ENCODE measurements at places on chromosomes 16 and 17.

DNA sequence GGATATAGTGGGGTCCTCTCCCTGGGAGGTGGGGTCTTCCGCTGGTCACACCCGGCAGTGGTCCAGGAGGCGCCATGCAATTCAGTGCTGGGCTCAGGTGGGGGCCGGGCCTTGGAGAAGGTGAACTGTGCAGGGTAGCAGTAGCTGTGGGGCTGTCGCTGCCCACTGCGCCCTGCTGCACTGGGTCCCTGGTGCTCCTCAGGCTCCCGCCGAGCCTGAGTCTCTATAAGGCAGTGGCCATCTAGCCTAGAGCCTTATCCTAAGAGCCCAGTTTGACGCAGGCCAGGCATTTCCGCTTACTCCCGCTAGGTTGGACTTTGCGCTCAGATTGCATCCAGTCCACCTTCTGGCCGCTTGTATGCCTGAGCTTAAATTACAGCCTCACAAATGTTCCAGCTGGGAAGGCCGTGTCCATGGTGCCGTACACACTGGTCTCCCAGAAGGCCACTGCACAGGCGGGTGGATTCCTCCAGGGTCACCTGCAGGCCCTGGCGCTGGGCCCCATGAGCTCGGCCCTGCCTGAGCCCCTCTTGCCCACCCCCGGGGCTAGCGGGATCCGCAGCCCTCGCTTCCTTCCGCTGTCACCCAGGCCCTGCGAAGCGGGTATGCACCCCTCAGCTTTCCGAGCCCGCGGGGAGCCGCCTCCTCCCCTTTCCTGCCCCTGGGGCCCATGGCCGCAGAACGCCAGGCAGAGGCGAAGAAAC, 1762.2 kb downstream of the TP53TG3F start:
- no peak for DNase-seq

DNA sequence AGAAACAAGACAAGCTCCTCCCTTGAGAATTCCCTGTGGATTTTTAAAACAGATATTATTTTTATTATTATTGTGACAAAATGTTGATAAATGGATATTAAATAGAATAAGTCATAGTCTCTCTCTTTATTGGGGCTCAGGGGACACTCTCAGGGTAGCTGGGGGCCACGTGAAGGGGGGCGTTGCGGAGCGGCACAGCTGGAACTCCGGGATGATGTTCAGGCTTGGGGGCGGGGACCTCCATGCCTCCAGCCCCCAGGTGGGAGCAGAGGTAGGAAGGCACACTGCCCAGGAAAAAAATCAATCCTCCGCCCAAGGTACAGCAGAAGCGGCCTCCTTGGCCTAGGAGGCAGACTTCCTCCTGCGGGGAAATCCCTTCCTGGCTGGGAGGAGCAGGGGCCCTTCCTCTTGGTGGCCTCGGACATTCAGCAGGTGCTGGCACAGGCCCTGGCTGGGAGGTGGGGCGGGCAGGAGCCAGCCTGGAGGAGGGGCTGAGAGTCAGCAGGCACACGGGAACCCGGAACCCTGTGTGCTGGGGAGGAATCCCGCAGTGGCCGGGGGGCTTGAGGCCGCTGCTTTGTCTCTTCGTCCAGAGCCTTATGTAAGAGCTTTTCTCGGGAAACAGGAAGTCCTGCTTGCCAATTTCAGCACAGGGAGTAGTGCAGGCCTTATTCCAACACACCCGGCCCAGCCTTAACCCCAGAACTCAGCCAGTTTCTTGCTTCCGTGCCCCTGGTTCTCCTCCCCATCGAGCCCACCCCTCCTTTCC, 591 bp upstream of the TNFSF13 start:
- no peak for DNase-seq

DNA sequence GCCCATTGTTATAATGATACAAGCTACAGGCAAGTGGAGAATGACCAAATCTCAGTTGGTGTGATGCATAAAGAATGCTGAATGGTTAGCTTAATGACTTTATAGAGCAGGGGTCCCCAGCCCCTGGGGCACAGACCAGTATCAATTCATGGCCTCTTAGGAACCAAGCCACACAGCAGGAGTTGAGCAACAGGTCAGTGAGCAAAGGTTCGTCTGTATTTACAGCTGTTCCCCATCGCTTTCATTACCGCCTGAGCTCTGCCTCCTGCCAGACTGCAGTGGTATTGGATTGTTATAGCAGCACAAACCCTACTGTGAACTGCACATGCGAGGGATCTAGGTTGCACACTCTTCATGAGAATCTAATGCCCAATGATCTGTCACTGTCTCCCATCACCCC, 114.0 kb upstream of the ZFHX3 start:
- DNase-seq, result no peak

DNA sequence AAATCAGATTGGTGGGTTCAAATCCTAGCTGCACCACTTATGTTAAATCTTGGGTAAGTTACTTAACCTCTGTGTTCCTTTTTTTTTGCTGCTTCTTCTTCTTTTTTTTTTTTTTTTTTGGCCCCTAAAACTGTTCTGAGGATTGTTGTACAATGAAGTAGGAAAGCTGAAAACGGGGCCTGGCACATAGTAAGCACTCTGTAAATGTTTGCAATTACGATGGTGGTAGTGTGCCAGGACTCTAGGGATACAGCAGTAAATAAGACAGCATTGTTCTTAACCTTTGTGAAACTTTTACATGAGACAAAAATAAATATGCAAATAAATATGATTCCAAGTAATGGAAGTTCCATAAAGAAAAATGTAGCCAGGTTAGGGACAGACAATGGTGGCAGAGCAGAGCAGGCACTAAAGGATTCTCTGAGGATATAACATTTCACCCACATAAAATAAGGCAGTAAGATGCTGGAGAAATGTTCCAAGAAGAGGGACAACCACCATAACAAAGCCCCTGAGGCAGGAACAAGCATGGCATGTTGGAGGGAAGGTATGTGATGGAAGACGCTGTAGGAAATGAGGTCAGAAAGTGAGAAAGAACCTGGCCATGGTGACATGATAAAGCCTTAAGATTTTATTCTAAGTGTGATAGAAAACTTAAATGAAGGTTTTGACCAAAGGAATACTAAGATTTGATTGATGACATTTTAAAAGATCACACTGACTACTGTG, 127.3 kb downstream of the NLK start:
- no peak for DNase-seq

- DNase-seq, result no peak
These were observed 41.6 kb upstream of the HNF1B start for GRCh38 chr17:37786481-37786880.

- no peak for DNase-seq
These were observed 370.8 kb downstream of the SEC14L1 start for GRCh38 chr17:77511514-77512061.

DNA sequence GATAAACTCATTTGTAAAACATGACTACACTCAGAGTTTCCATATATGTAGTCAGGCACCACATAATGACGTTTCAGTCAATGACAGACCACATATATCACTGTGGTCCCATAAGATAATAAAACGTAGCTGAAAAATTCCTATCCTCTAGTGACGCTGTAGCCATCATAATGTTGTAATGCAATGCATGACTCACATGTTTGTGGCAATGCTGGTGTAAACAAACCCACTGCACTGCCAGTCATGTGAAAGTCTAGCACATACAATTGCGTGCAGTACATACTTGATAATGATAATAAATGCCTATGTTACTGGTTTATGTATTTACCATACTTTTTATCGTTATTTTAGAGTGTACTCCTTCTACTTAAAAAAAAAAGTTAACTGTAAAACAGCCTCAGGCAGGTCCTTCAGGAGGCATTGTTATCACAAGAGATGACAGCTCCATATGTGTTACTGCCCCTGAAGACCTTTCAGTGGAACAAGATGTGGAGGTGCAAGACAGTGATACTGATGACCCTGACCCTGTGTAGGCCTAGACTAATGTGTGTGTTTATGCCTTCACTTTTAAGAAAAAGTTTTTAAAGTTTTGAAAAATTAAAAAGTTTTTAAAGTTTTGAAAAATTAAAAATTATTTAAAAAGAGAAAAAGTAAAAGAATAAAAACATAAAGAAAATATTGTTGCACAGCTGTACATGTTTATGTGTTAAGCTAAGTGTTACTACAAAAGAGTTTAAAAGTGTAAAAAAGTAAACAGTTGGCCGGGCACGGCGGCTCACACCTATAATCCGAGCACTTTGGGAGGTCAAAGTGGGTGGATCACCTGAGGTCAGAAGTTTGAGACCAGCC, 9.0 kb downstream of the STAT5B start:
- peak; percentile 38 for DNase-seq

GRCh38 chr17:20120836-20121235, 111.7 kb downstream of the SPECC1 start:
- DNase-seq, result no peak

DNA sequence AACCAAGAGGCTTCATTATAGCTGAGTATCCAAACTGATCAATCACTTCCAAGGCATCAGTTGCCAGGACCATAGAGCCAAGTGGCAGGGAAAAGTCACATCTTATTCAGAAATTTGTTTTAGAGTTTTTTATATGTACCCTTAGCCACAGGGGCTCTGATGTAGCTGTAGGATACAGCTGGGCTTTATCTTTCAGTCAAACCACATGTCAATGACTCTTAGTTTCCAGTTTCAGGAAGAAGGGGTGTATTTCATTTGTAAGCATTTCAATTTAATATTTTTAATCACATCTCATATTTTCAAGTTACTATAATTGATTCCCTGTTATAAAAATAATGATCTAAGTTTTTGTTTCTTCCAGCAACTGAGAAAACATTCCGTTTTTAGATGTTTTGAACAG, 2.9 kb upstream of the FLCN start:
- DNase-seq, result no peak

DNA sequence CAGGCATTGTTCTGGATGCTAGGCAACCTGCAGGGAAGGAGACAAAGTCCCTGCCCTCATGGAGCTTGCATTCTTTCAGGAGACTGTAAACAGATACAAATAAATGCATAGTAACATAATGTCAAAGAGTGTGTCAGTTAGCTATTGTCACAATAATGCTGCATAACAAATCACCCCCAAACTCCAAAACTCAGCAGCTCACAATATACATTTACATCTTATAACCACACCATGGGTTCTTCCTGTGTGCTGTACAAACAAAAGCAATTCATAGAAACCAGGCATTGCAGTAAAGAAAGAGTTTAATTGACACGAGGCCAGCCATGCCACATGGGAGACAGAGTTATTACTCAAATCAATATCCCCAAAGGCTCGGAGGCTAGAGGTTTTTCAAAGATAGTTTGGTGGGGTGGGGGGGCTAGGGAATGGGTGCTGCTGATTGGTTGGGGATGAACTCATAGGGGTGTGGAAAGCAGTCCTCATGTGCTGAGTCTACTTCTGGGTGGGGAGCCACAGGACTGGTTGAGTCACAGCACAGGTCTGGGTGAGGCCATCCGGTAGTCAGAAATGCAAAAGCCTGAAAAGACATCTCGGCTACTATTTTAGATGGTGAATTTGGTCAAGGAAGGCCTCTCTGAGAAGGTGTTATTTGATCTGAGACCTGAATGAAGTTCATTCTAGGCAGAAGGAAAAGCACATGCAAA, 79.0 kb downstream of the GPRC5B start:
- no peak for DNase-seq

GRCh38 chr17:61410141-61411010, 10.7 kb downstream of the TBX2 start:
- peak; percentile 68 for DNase-seq
